Occipital lobe (tissue), 3 donors: ENCODE measurements at places on chromosomes 2 and 18.

- DNase-seq: no peak
Observed at GRCh38 chr18:79954791-79955190, 3.3 kb upstream of the SLC66A2 start.

DNA sequence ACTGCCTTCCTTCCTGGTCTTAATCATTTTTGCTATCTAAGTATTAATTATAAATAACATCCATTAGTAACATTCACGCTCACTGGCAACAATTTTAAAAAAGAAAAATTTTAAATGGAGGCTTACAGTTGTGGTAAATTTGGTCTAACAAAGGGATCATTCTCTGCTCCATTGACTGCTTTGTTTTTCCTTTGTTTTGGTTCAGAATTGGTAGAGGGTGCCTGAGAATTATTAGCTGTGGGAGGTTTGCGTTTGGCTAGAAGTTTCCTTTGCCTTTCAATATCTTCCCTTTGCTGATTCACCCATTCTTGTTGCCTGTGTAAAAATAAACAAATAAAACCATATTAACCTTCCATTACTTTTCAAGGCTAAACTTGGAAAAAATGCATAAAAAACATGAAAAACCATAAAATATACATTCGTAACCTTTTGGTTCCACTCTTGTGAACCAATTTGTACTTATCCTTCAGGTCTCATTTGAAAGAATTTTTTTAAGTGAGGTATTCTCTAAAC is 114.6 kb downstream of the TLK1 start:
- DNase-seq: no peak

DNA sequence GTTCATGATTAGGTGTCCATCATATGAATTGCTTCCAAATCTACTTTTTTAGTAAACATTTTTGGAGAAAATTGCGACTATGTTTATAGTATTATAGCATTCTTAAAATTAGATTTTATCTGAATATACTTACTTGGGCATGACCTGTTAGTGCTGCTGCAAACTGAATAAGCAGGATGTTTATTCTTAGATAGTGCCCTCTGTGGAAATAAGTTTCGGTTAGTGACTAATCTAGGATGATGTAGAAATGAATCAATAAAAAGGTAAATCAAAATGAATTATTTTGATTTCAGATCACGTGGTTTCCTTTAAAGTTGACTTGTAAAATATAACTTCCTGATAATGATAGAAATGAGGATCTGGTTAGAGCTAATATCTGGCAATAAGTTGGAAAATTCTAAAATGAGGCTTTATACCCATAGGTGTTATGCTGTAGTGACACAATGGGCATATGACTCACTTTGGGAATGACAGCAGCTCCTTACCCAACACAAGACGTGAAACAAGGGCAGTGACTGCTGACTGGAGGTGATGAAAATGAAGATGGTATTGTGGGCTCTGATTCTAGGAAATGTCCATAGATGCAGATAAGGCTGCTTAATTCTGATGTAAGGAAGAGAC is 165.8 kb upstream of the TCF4 start:
- DNase-seq: no peak

GRCh38 chr18:13568443-13569392 is 157.6 kb downstream of the FAM210A start:
- no peak for DNase-seq

- DNase-seq: no peak
Observed at GRCh38 chr2:182866461-182867406, at the start of gene FRZB. FRZB (minus strand) TSS chr2:182866637; CDS start chr2:182866552, 85 bp downstream.
